H54 (cell line): ENCODE measurements at places on chromosomes 11 and 22.

GRCh38 chr11:126992065-126992803 is 8.3 kb downstream of the KIRREL3 start:
- DNase-seq: peak; percentile 45

DNA sequence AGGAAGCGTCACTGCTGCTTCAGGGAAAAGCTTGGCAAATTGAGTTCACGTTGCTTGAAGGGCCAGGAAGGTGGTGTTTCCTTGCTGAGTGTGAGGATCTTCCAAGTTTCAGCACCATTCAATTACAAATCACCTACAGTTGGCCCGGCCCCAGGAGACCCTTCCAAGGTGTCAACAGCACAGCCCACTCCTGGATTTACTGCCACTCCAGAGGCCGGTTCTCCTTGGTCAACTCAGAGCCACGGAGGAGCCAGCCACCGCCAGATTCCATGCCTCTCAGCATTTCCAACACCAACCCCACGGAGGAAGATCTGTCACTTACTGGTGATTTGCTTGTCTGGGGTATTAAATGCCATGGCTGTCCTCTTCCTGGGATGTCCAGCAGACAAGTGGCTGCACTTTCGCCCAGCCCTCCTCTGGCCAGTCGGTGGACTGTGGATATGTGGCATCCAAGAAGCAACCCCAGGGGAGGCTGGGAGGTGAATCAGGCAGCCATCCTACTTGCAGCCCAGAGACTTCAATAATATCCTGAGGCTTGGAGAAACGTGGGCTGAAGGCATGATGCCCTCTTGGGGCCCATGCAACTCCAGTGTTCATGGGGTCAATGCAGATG is 74.1 kb upstream of the SHANK2 start:
- DNase-seq: no peak

DNA sequence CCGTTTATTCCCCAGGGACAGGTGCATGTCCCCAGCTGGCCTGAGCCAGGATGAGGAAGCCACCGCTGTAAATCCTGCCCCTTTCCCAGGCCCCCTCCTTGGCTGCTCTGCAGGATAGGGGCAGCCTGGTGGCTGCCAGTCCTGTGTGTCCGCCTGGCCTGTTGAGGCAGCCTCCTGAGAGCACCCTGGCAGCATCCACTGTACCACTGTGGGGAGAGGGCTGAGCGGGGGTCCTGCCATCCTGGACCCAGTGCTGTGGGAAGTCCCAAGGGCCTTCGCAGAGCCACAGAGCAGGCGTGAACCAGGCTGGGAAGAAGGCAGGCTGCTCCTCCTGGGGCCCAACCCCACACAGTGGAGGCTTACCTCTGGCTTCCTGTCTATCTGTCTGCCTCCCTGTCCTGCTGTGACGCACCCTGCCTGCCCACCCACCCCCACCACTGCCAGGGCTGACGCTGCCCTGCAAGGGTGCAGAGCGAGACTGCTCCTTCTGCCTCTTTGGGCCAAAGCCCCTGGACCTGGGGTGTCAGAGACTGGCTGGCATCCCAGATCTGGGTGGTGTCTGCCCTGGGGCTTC is 8.4 kb downstream of the KCTD17 start:
- no peak for DNase-seq

DNA sequence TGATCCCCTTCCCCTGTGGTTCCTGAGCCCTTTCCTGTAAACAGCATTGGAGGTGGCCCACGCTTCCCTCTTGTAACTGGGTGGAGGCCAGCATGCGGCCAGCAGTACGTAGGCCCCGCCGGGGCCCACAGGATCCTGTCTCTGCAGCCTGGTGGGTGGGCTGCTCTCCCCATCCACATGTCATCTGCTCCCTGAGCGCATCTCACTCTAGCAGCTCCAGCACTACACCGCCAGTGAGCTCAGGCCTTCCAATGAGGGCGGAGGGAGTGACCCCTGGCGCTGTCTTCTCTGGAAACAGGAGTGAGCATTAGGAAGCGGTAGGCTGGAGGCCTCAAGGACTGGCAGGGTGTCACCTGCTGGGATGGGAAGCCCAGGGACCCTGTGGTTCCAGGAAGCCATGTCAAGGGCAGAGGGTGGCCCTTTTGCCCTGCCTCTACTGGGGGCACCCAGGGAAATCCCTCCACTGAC is 363.9 kb downstream of the TBC1D22A start:
- DNase-seq: no peak

GRCh38 chr11:83092488-83093384 is 21.0 kb upstream of the RAB30 start:
- DNase-seq: peak; percentile 32

DNA sequence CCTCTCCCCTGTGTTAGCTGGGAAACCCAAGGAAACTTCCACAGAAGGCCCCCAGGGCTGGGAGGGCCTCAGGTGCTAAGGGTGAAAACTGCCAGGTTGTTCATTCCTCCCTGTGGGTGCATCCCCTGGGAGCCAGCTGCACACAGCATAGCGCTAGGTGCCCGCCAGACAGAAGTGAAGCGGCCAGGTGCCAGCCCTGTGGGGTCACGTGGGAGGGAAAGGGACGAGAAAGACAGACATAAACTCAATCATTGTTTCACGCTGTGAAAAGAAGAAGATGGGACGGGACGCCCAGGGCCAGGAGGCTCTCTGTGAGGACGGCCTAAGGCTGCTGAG is 31.6 kb upstream of the HMOX1 start:
- no peak for DNase-seq

DNA sequence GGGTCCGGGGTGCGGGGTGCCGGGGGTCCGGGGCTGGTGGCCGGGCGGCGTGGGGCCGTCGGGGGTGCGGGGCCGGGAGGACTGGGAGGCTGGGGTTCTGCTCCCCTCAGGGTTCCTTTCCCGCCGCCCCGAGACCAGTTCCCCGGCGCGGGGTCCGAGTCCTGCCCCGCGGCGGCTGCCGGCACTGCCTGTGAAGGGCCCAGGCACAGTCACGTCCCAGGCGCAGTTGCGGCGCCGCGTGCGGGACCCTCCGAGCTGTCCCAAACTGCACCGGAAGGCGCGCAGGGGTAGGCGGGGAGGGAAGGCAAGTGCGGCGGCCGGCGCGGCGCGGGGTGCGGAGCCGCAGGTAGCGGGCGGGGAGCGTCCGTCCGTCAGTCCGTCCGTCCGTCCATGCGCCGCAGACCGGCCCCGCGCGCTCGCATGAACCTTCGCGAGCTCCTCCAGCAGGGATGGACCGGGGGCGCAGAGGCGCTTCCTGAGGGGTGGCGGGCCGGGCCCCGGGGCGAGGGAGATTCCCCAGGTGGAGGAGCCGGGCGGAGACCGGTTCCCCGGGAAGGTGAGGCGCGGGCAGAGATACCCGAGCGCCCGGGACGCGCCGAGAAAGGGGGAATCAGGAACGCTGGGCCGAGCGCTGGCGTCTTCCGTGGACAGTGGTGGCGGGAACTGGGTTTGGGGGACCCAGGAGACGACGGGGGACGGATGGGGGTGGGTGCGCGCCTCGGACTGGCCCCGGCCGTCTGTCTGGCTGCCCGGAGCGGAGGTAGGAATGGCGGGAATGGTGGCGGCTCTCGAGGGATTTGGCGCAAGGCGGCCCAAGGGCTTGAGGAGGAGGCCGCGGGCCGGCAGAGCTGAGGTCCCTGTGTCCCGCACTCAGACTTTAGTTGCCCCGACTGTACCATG is 3.1 kb upstream of the ADORA2A start:
- no peak for DNase-seq

DNA sequence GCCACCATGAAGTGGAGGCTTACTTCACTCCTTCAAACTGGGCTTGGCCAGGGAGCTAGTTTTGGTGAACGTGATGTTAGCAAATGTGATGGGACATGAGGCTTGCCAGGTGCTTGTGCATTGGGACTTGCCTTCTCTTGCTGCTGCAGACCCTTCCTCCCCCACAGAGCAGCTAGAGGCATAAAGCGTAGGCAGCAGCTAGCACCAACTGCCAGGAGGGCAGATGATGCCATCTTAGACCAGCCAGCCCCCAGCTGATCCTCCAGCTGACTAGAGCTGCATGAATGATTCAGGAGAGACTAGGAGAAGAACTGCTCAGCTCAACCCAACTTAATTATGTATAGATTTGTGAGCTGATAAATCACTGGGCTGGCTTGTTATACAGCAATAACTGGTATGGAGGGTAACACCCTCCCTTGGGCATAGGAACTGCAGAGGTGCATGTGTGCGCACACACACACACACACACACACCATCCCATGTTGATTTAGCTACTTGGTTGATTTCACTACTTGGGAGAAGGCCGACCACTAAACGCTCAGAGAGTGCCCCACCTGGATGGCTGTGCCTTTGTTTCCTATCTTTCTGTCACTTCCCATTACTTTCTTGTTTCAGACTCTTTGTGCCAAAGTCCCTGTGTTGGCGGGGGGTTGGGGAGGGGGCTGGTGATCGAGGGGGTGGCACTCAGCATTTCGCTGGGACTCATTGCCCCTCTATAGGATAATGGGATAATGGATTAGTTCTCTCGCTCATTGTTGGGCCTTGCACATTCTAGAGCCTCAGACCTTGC is 202.8 kb downstream of the ADAMTS15 start:
- no peak for DNase-seq

- DNase-seq: no peak
Observed at GRCh38 chr22:25361899-25362214, 142.4 kb downstream of the CRYBB2 start.

DNA sequence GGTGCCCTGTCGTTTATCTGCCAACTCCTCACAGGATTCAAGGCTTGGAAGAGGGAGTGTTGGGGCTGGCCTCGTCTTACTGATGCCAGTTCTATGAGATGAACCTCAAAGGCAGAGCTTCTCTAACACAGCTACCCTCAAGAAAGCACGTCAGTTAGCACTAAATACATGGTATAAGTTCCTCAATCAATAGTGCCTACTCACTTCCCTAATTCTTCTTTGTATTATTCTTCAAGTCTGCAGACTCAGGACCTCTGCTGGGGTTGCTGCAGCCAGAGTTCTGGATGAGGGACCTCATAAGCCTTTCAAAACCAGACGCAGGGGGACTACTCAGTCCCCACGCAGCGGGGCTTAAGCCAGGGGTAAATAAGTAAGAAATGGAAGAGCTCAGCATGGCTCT is 118.3 kb downstream of the VPREB1 start:
- no peak for DNase-seq

DNA sequence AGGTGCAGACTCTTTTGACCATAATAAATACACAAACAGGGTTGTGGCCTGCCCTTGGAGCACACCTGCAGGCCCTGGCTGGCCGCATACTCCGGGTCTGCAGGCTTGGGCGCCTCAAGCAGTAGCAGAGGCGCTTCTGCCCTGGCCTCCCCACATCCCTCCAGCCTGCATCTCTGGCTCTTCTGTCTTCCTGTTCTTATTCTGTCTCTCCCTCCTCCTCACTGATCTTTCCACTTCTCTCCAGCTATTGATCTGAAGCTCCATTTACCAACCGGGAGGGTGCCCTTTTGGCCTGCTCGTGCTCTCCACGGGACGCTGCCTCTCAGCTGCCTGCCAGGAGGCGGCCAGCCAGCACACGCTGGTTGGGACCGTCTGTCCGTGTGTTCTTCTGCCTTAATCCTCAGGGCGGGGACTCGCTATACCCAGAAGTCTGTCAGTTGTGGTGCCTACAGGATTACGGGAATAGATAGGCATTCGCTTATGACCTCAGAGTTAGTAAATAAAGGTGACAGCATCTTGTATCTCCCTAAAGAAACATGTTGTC is 5.2 kb downstream of the UPB1 start:
- no peak for DNase-seq

- DNase-seq: no peak
Observed at GRCh38 chr11:115545581-115546210, 41.5 kb upstream of the CADM1 start.

DNA sequence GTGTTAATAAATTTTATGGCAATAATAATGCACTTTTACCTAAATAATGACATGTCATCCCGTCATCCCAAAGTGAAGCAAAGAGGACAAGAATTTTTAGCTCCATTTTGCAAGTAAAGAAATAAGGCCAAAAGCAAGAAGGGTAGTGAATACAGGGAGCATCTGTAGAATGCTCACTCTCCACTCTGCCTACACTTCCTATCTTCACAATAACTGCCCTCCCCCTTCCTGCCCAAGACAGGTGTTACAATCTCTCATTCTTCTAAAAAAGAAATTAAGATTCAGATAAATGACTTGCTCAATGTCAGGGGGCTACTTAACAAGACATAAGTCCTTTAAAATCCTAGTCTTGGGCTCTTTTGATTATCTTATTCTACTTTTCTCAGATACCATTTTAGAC is 8.9 kb downstream of the RDX start:
- DNase-seq: no peak

DNA sequence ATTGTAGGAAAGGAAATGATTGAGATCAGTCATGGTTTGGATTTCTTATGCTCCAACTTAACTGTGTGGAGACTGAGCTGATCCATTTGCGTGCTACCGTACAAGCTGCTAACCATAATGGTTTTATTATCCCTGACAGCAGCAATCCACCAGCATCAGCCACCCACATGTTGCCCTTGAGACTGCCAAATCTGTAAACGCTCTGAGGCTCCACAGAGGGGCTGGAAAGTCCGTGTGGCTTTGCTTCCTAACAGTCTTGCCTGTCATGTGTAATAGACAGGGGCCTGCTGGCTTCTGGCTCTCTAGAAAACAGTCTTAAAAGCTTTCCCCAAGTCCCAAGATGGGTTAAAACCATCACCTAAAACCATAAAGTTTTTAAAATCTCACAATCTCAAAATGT is 30.1 kb downstream of the ATG16L2 start:
- no peak for DNase-seq

DNA sequence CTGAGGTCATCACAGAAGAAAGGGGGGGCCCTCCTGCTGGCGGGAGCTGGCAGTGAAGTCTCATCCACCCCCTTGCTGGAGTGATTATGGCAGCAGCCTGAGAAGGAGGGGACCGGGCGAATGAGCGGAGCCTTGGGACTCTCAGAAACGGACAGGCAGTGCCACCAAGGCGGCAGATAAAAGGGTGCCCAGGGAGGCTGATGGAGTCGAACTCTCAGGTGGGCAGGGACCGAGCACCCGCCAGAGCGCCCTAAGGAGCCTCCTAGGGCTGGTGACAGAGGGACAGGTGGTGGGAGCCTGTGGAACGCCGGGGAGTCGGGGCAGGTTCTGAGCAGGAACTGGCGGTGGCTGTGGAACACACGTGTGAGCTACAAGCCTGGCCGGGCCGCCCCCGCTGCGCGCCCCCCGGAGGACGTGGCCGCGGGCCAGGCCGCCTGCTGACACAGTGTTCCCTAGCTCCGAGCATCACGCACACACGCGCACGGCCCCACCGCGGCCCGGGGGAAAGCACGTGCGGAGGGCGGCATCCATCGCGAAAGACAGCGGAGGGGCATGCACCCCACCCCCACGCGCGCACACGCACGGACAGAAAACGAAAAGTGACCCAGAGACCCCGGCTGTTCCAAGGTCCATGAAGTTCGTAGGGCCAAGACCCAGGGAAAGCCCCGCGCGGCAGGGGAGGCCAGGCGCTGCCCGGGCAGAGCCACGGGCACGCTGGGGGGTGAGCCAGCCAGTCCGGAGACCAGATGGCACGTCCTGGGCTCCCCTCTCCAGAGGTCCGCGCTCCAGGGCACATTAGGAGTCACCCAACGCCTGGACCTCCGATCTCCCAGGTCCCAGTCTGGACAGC is 1.0 kb downstream of the VWCE start:
- peak; percentile 49 for DNase-seq
